ENCODE measurements at places on chromosomes 16 and 17.

- DNase-seq: no peak
Measured at GRCh38 chr17:51682115-51682514, 421.8 kb downstream of the UTP18 start.

- DNase-seq: no peak
Measured at GRCh38 chr17:48433896-48434295, 3.9 kb upstream of the SKAP1 start.

DNA sequence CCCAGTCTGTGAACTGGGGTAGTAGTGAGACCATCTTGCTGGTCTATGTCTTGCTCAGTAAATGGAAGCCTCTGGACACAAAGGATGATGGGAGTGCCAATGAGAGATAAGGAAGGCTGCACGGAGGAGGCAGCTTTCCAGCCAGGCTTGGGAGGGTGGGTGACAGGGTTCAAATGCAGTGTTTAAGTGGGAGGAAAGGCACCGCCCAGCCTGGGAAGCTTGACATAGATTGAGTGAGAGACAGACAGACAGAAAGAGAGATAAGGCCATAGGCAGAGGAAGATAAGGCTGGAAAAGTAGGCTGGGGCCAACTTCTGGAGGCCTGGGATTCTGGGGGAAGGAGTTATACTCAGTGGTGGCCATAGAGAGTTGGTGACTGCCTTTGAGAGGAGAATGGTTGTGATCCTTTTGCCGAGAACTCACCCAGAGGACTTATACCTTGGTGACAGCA lies 7.2 kb upstream of the COL1A1 start:
- no peak for DNase-seq

DNA sequence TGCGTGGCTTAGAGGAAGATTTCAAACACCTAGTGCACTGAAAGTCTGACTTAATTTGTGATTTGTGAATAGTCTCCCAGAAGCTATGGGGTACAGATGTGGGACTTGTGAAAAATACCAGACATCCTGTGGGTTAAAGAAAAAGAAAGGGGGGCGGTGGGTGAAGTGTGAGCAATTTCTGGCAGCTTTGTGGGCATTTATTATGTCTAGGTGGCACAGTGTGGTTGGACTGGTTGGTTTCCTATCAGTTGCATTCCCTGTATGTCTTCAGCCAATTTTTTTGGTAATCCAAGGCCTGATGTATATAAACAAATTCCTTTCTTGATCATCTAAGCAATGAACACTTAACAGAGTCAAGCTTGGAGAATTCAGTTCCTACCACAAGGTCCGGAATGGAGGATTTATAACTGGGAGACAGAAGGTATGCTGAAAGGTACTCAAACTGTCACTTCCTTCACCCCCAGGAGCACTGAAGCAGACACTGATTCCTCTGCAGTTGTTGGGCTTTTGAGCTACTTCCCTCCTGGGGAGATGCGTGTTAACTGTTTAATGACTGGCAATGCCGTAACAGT lies 211.6 kb downstream of the WWOX start:
- no peak for DNase-seq

GRCh38 chr17:5943232-5943631 lies 126.9 kb upstream of the WSCD1 start:
- DNase-seq: no peak

GRCh38 chr17:27550291-27550930 lies 80.6 kb upstream of the LGALS9 start:
- no peak for DNase-seq

- DNase-seq: no peak
Measured at GRCh38 chr17:70028978-70029767, 45.9 kb upstream of the KCNJ16 start.

GRCh38 chr17:73309727-73310596 lies 1.8 kb downstream of the CDC42EP4 start:
- DNase-seq: no peak

DNA sequence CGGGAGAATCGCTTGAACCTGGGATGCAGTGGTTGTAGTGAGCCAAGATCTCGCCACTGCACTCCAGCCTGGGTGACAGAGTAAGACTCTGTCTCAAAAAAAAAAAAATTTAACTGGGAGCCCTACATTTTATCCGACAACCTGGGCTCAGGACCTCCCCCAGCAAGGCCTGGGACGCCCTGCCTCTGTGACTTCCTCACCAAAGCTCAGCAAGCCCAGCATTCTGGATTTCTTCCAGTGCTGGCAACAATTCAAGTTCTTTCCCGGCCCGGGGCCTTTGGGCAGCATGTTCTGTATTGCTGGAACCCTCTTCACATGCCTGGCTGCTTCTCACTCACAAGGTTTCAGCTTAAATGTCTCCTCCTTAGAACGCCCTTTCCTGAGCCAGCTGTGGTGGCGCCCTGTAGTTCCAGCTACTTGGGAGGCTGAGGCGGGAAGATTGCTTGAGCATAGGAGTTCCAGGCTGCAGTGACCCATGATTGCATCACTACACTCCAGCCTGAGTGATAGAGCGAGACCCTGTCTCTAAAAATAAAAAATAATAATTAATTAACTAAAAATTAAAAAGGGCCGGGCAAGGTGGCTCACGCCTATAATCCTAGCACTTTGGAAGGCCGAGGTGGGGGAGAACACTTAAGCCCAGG lies 15.9 kb upstream of the MEIOB start:
- DNase-seq: no peak

DNA sequence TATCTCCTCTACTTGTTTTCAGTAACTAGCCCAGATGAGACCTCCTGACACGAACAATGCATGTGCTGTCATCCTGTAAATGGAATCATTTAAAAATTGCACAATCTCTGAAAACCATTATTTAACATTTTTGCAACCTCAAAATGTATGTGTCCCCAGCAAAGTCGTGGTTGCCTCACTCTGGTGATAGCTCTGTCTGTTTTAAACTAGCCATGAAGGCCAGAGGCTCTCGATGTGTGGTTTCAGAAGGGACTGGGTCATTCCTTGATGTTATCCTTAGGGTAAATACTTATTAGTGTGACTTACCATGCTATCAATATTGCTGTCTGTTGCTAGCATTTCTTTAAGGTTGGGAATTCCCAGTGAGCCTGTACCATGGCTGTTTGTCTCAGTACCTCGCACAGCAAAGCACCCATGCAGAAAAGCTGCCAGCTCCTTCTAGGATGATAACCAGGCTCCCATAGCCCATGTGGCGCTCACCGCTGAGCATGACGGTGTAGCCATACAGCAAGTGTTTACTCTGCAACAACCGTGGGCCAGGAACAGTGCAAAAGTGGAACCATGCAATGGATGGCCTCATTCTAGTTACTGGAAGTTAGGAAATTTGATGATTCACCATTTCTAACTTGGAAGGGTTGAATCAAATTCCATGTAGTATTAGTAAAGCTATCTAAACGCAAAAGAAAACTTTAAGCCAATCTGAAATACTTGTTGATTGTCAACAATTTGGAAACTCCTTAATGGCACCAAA lies 2.9 kb upstream of the PGS1 start:
- no peak for DNase-seq

All from GM12864 (cell line).